Activated T-helper 1 cell treated with anti-CD3 and anti-CD28 coated beads, Interleukin-12 subunit alpha, Interleukin-12 subunit beta, Interleukin-2, Interleukin-4 antibody, amounts not matched to agents 30 ng/mL and 10 ng/mL and 1 ng/mL, durations not matched to agents 14 hours and 24 hours and 36 hours (primary cell): ENCODE measurements at places on chromosomes 1 and 21.
A peak's percentile ranks its signal among the peaks of the same experiment; 100 is the strongest.

DNA sequence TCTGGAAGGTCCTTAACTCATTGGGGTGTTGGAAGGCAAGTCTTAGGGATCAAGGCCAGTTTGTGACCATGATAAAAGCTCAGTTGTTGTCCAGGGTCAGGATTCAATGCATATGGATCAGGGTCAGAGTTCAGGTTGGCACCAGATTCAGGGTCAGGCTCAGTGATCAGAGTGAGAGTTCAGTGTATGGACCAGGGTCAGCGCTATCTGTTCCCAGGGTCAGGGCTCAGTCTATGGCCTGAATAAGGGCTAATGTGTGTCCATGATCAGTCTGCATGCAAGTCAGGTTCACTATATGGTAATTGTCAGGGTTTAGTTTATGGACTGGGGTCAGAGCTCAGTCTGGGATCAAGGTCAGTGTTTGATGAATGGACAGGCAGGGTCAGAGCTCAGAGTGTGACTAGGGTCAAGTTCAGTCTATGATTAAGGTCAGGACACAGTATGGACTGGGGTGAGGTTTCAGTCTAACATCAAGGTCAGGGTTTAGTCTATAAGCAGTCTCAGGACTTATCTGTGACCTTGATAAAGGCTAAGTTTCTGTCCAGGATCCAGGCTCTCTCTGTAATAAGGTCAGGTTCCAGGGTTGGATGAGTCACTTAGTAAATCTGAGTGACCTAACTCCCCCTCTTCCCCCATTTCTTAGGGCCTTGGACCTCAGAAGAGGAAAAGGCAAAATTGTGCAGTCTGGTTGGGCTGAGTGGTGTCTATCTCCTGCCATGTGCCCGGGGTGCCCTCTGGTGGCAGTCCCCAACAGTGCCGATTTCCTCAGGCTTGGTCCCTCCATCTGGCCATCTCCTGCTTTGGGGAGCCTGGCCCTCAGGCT, 23.8 kb downstream of the KNCN start:
- peaks cover 16% of the 10 kb centered on the region for H3K27me3 ChIP-seq
- H3K4me1 ChIP-seq: peaks cover 23% of the 10 kb centered on the region
- H3K36me3 ChIP-seq: no peaks in the 10 kb centered on the region

GRCh38 chr1:194755241-194755994, 1569.0 kb upstream of the B3GALT2 start:
- no peaks in the 10 kb centered on the region for H3K4me1 ChIP-seq
- no peak overlapping the region for H3K27ac ChIP-seq
- DNase-seq: no peak
- H3K36me3 ChIP-seq: no peaks in the 10 kb centered on the region
- H3K27me3 ChIP-seq: no peaks in the 10 kb centered on the region

DNA sequence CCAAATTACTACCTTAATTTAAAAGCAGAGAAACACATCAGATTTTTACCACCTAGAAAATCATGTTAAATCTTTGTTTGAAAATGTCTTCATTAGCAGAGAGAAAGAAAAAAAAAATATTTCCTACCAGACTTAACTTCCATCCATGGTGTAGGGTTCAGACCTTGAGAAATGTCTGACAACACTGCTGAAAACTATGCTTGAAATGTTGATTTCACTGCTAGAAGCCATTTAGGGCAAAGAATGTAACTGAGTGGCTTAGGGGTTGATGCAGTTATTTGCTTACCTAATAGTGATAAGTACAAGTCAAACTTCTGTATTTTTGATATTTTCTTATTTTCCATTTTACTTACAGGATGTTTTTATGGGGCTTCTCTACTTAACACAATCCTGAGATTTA, 495.6 kb upstream of the NEGR1 start:
- no peaks in the 10 kb centered on the region for H3K36me3 ChIP-seq
- H3K4me1 ChIP-seq: no peaks in the 10 kb centered on the region
- no peaks in the 10 kb centered on the region for H3K27me3 ChIP-seq
- no peak overlapping the region for H3K4me3 ChIP-seq
- no peak for DNase-seq

GRCh38 chr1:30381266-30381665, 342.1 kb downstream of the MATN1 start:
- no peaks in the 10 kb centered on the region for H3K4me1 ChIP-seq
- no peak for DNase-seq
- H3K27me3 ChIP-seq: no peaks in the 10 kb centered on the region
- no peaks in the 10 kb centered on the region for H3K36me3 ChIP-seq

DNA sequence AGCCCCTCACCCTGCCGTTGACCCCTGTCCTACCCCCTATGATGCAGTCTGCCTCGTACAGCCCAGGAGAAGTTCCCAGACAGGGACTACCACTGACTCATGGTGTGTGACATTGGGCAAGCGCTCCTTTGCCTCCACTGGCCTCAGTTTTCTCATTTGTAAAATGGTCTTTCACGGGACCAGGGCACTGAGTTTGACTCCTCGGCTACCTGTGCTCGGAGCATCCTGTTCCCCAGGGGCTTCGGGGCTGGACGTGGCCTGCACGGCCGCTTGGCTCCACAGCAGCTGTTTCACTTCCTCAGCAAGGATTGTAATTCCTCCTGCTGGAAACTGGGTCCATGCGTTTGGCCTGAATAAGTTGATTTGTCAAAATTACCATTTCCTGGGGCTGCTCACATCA, 277.3 kb downstream of the MATN1 start:
- H3K4me1 ChIP-seq: no peaks in the 10 kb centered on the region
- H3K27me3 ChIP-seq: no peaks in the 10 kb centered on the region
- H3K36me3 ChIP-seq: no peaks in the 10 kb centered on the region
- H3K27ac ChIP-seq: no peak overlapping the region

- H3K27ac ChIP-seq: no peak overlapping the region
- peaks cover 11% of the 10 kb centered on the region for H3K27me3 ChIP-seq
- no peaks in the 10 kb centered on the region for H3K36me3 ChIP-seq
Observed at GRCh38 chr1:33608825-33609400, 136.5 kb downstream of the ZSCAN20 start.

DNA sequence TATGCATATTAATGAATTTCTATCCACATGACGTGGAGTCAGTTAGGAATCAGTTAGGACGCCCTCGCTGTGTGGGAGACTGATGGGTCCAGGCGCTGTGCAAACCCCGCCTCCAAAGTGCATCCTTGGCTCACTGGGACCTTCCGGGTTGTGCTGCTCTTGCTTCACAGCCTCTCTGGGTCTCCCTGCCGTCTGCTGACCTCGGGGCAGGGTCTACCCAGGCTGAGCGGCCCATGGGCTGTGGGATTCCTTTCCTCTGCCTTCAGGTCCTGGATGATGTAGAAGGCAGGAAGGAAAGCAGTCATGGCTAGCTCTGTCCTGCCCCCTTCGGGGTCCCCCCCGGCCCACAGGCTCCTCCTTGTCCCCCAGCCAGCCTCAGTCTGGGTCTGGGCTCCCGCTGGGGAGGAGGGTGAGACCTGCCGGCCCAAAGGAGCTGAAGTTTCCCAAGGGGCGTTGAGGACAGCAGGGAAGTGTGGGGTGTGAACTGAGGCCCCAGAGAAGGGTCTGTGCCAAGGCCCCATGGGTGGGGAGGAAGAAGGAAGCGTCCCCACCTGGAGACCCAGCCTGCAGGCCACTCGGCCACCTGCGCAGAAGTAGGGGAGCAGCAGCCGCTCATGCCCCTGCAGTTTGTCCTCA, 24.6 kb upstream of the CDK11A start:
- no peak for DNase-seq
- no peaks in the 10 kb centered on the region for H3K4me1 ChIP-seq
- no peaks in the 10 kb centered on the region for H3K36me3 ChIP-seq
- H3K4me3 ChIP-seq: peak overlapping the region; percentile 54
- no peaks in the 10 kb centered on the region for H3K27me3 ChIP-seq

DNA sequence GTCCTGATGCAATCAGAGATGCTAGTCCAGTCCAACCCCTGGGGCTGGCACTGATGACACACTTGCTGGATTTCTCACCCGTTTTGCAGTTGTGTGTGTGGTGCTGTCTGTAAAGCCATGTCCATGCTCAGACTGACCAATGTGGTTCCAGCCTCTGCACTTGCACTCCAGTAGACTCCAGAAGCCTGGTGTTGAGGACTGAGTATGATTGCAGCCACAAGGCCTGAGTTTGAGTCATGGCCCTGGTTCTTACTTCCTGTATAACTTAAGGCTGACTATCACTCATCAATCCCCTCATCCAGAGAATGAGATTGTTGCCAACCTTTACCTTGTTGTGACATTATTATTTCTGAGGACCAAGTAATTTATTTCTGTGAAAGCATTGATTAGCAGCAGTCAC, 34.8 kb upstream of the IKBKE start:
- no peak overlapping the region for H3K27ac ChIP-seq
- no peak for DNase-seq
- H3K36me3 ChIP-seq: peaks cover 75% of the 10 kb centered on the region
- no peak overlapping the region for H3K4me3 ChIP-seq
- H3K4me1 ChIP-seq: peaks cover 25% of the 10 kb centered on the region
- no peaks in the 10 kb centered on the region for H3K27me3 ChIP-seq

- peaks cover 42% of the 10 kb centered on the region for H3K36me3 ChIP-seq
- H3K4me3 ChIP-seq: peak overlapping the region; percentile 30
- peak overlapping the region; percentile 76 for H3K27ac ChIP-seq
- H3K27me3 ChIP-seq: no peaks in the 10 kb centered on the region
- no peak for DNase-seq
- peaks cover 87% of the 10 kb centered on the region for H3K4me1 ChIP-seq
Observed at GRCh38 chr1:111629190-111629954, 9.8 kb downstream of the RAP1A start.

DNA sequence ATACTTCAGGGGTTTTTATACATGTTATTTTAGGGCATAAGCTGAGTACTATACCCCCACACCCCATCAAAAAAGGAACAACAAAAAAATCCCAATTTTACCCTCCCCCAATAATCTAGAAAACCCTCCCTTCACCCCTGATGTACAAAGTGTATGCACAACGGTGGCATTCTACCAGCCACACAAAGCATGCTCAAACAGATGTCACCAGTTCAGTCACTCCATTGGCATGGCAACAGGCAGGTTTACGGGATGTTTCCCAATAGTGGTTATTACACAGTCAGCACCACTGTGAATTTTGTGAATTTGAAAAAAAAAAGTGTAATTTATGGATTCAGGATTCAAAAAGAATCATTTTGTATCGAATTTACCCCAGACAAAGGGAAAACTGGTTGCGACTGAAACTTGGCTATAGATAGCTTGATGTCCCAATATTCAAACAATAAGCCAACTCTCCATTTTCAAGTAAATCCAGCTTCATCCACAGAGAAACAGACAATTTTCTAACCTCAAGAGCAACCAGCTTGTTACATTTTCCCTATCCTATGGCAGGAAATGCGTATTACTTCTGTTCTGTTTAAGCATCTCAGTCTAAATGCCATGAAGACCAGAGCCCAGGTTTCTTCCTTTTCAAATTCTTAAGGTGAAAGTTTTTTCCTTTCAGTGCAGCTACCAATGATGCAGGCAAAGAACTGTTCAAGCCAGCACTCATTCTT, 34.0 kb upstream of the SLC45A3 start:
- H3K27ac ChIP-seq: no peak overlapping the region

DNA sequence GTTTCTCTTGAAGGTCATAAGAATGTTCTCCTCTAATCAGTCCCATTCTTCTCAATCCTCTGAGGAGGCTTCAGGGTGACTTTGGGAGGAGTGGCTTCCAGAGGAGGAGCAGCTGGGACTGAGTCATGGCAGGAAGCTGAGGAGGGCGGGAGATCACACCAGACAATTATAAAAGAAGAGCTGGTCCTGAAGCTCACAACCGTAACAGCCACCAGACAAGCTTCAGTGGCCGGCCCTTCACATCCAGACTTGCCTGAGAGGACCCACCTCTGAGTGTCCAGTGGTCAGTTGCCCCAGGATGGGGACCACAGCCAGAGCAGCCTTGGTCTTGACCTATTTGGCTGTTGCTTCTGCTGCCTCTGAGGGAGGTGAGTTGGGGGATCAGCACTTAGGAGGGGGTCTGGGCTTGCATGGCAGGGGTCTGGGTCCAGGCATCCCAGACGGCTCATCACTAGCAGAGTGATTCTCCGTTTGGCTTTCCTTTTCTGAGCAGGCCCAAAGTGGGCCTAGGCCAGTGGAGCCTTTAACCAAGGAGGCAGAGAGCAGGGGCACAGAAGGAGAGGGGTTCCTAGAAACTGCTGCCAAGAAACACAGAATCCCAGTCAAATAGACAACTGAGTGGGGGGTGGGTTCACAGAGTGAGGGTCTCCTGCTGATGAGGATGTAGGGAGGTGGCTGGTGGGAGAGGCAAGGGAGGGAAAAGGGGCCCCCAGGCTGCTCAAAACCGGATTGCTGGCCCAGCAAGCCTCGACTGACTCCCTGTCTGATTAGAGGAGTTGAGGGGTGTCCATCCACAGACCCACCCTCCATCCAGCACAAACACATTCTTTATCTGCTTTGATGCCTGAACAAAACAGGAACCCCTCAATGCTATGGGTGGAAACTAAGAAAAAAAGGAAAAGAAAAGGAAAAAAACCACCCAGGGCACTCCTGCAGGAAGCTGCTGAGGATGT, at the start of gene ECM1:
TSS of gene ECM1 (plus strand) at position 198 of the 953 bp plus-strand sequence. CDS start at position 299, 101 bp downstream.
- H3K4me3 ChIP-seq: no peak within 1 kb of the TSS
- peaks cover 22% of the 10 kb centered on the region for H3K36me3 ChIP-seq
- no peaks in the 10 kb centered on the region for H3K27me3 ChIP-seq
- no peak for DNase-seq
- H3K27ac ChIP-seq: peak within 1 kb of the TSS; percentile 45

GRCh38 chr1:95068956-95069709, 3.6 kb downstream of the ALG14 start:
- H3K27me3 ChIP-seq: no peaks in the 10 kb centered on the region
- DNase-seq: no peak
- no peak overlapping the region for H3K4me3 ChIP-seq

DNA sequence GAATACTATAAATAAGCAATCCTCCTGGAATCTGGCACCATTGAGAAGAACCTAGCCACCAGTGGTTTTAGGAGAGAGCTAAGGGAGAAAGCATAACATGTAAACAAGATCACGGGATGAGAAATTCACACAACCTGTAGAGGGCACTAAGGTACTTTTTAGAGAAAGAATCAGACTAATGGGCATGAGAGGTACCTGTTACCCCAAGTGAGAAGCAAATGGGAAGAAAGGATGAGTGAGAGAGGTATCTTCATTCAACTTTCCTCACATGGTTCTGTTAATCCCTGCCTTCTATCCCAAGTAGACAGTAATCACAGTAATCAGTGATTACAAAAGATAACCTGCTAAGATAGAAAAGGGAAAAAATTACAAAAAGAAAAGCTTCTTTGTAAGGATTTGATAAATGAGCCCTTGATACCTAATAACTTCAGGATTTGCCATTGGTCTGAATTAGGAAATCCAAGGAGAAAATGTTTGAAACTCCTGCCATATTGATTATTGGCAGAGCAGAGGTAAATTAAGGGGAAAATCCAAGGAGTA, 251.1 kb upstream of the ADGRL2 start:
- H3K27me3 ChIP-seq: peaks cover 6% of the 10 kb centered on the region
- no peak overlapping the region for H3K4me3 ChIP-seq
- peaks cover 6% of the 10 kb centered on the region for H3K4me1 ChIP-seq
- DNase-seq: no peak
